ENCODE measurements at places on chromosomes 13 and 19.

- no peak for DNase-seq
Observed at GRCh38 chr13:111131048-111131447, 15.9 kb downstream of the ARHGEF7 start.

DNA sequence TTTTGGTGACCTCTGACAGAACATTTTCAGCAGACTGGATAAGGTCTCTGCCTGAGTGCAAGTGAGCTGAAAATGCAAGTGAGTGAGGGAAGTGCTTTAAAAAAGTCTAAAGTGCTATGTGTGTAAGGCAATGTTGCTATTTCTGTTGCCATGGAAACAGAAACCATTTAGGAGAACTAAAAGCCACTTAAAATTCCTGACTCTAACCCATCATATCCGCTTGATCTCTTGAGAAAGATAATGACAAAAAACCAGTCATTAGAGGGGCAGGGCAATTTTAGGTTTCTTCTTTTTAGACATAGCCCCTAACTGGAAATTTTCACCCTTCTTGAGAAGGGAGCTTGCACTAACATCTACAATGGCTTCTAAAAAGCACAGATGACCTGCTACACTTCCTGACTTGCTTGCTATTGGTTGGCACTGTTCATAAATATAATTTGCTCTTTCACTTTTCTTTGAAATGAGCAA is at the start of gene CYSLTR2:
CYSLTR2 (plus strand) TSS at position 458 of the 468 bp plus-strand sequence. CDS start 52,889 bp downstream, outside the sequence.
- DNase-seq, result no peak

GRCh38 chr19:18484992-18485391 is 36.9 kb downstream of the ELL start:
- no peak for DNase-seq

DNA sequence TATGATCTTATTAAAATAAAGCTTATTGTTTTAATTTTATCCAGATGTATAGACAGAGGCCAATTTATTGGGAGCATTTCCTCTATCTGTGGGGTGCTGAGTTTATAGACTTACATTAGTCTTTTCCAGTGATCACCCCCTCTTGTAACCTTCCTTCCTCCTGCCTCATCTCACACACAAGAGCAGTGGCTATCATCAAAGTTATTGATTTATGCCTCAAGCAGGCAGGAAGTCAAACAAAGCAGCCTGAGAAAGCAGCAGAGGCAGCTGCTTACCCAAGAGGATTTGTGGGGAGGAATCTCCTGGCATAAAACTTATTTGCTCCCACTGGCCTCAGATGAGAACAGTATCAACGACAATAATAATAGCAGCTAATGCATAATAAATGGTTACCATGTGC is 26.3 kb upstream of the DCLK1 start:
- no peak for DNase-seq

- DNase-seq, result no peak
Observed at GRCh38 chr13:106744516-106744915, 176.6 kb upstream of the ARGLU1 start.

- DNase-seq, result no peak
Observed at GRCh38 chr13:110915874-110916206, 971 bp upstream of the ANKRD10 start.

- DNase-seq, result no peak
Observed at GRCh38 chr13:90070837-90071525, 1276.5 kb upstream of the MIR17HG start.

DNA sequence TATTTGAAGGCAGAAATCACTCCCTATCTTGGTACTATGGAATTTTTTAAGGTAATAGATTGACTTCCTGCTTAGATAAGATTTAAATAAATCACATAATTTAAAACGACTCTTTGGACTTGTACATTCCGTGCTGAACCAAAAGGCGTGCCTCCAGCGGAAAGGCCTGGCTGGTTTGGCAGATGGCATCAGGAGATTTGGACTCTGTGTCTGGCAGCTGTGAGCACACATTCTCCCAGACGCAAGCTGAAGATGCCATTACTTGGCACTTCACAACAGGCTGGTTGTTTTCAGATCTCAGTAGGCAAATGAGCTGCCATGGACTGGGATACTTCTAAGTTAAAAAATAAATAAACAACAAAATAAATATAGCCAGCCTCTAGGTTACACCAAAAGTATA is 104.5 kb upstream of the SLC15A1 start:
- DNase-seq, result no peak

GRCh38 chr13:36313047-36313969 is 15.7 kb upstream of the CCDC169 start:
- no peak for DNase-seq

GRCh38 chr13:79112016-79112415 is 294.0 kb downstream of the RBM26 start:
- no peak for DNase-seq

DNA sequence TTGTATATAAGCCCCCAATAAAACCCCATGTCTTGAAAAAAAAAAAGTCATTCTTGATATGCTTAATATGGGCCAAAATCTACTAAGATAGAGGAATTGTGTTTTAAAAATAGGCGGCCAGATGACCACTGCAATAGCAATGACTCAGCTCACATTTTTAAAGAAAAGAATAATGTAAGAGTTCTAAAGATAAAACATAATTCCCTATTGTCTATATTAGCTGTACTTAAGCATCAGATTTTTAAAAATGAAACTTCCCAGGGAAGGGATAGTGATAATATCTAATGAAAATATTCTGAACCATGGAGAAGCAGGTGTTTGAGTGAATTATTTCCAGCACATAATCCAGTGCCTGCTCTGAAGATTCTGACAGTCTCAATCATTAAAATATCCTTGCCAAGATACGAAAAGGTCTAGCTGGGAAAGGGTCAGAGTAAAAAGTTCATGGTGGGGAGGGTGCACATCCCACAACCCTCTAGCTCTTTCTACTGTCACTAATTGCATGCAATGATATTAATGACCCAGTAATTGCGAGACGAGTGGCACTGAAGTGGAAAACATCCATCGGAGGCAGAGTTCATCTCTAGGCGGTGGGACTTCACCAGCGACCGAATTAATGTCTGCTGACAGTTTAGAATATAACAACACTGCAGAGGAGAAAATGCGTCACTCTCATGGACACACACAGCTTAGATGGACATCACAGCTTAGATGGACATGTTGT is 31.6 kb downstream of the EFNB2 start:
- DNase-seq, result no peak

- no peak for DNase-seq
Observed at GRCh38 chr13:109160357-109160756, 530.9 kb downstream of the MYO16 start.

GRCh38 chr13:33512880-33513554 is 227.5 kb upstream of the STARD13 start:
- DNase-seq, result no peak

GRCh38 chr19:50983625-50984292 is at the start of gene KLK7:
Gene KLK7, minus strand, starts transcription at chr19:50983917. Its CDS starts 1,518 bp downstream, at chr19:50982399.
- no peak for DNase-seq

GRCh38 chr13:58238972-58239773 is 607.6 kb downstream of the PCDH17 start:
- DNase-seq, result no peak

GRCh38 chr19:3725121-3725520 is 16.9 kb downstream of the TJP3 start:
- no peak for DNase-seq

DNA sequence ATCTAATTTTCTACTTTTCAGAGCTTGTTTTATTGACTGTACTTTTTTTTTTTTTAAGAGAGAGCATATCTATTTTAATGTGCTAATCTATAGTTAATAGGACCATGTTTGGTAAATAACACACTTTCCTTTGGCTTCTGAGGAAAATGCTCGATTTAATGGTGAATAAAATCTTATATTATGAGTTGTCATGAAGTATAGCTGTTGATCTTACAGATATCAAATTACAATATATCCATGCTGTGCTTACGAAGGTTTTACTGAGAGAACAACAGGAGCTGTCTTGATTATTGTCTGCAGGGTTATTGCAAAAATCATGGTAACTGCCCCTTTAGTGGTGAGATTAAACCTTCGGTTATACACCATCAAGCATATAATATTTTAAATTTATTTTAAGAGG is 29.6 kb downstream of the URI1 start:
- DNase-seq, result no peak

- no peak for DNase-seq
Observed at GRCh38 chr13:83151308-83151660, 731.0 kb downstream of the SLITRK1 start.

DNA sequence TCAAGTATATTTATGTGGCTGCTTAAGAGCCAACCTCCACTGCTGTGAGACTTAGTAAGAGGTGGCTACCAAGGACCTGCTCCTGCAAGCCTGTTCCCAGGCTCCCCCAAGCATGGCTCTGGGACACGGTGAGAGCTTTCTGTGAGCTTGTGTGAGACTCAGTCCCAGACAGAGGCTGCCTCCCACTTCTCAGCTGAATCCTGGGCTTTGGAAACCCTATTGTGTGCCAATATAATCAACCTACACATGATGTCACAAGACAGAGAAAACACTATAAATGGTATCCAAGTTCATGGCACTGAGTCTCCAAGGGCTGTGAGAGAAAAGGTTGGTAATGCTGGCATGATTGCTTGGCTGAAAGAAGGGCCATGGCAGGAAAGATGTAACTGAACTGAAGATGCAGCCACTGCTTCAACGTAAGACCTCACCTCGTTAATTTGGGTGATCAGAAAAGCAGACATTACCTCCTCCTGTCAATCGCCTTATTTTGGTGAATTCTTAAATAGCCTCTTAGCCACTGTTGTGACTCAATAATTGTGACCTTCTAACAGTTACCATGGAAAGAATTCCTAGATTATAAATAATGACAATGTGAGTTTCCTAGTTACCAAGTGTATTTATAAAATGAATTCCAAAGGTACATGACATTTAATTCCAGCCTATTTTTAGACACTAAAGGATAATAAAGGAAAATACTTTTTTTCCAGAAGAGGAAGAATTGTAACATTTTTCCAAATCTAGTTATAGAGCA is 332.0 kb downstream of the IRS2 start:
- DNase-seq, result no peak

- peak; percentile 6 for DNase-seq
Observed at GRCh38 chr19:41175801-41176777, 16.9 kb upstream of the CYP2S1 start.

- no peak for DNase-seq
Observed at GRCh38 chr19:16654140-16654539, 5.8 kb downstream of the SMIM7 start.

DNA sequence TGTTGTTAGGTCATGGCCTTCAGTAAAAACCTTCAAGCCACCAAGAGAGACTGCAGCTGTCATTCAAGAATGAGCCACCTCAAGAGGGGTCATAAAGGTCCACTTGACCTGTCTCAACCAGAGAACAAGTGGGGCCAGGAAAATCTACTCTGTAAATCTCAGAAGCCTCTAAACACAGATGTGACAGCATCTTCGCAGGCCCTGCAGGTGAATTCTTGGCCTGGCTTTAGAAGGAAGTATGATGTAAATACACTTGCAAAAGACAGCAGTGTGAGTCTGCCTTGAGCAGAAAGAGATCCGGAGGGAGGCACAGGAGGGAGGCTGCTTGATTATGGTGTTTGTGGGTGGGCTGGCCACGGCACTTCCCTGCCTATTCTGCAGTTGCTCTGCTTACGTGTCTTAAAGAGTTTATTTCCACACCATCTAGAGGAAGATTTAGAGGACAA is 1082.9 kb downstream of the UQCRFS1 start:
- DNase-seq, result no peak

All from neural crest cell (in vitro differentiated cells).